Fibroblast of mammary gland (primary cell): ENCODE measurements at places on chromosomes 16 and 17.

- DNase-seq, result no peak
Observed at GRCh38 chr17:6780001-6780400, 4.0 kb downstream of the FBXO39 start.

DNA sequence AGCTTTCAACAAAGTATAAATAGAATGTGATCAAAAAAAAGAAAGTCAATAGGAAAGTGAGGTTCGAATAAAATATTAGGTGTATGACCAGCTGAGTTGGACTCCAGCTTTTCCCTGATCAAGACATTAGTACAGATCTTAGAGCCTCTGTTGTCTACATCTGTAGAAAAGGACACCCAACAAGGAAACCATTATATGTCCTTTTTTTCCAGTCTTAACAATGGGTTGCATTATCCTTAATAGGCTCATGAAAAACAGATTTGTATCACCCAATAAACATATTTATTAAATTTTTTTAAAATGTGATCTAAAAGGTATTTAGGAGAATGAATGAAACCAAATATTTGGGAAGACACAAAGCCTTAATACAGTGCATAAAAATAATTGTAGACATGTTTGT, 18.1 kb downstream of the ABCA6 start:
- no peak for DNase-seq

GRCh38 chr17:41339571-41340172, 11.0 kb downstream of the KRT33A start:
- no peak for DNase-seq

DNA sequence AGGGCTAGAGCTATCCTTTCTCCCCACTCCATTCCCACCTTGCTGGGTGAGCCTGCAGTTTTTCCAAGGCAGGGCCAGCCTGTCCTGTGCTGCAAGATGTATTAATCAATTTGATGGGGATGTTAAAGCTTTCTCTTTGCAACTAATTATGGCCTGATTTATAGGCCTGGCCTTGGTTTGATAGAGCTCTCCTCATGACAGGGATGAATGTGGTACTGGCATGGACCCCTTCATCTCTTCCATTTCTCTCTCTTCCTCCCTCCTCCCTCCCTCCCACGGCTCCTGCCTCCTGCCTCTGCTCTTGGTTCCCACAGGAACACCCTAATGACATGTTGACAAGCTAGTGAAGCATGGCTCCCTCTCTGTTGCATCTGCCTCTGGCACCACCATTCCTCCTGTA, 47.2 kb upstream of the SKAP1 start:
- DNase-seq, result no peak

- no peak for DNase-seq
Observed at GRCh38 chr17:60065867-60066266, 12.9 kb downstream of the HEATR6 start.

GRCh38 chr17:7097940-7098339, 16.7 kb downstream of the ASGR2 start:
- DNase-seq, result no peak

- no peak for DNase-seq
Observed at GRCh38 chr17:3026856-3027751, 36.3 kb downstream of the OR1D5 start.
